ENCODE measurements at places on chromosomes 6 and 20.

- DNase-seq: no peak
Observed at GRCh38 chr20:60113024-60113724, 155.0 kb downstream of the CDH26 start.

DNA sequence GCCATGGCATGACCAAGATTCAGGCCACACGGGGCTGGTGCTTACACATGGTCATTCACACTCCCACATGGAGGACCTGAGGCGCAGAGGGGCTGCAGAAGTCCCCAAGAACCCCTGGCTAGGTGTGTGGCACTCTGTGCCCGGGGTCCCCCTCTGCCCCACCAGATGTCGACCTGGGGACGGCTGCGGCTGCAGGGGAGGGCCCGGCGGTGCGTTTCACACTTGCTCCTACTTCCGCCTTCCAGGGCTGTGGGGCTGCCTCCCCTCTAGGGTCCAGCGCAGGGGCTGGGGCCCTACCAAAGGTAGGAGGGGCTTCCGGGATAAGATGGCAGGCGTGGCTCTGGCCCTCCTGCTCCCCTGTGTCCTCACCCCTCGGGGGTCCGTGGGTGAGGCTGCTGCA is 81.1 kb upstream of the SLCO4A1 start:
- DNase-seq: no peak

DNA sequence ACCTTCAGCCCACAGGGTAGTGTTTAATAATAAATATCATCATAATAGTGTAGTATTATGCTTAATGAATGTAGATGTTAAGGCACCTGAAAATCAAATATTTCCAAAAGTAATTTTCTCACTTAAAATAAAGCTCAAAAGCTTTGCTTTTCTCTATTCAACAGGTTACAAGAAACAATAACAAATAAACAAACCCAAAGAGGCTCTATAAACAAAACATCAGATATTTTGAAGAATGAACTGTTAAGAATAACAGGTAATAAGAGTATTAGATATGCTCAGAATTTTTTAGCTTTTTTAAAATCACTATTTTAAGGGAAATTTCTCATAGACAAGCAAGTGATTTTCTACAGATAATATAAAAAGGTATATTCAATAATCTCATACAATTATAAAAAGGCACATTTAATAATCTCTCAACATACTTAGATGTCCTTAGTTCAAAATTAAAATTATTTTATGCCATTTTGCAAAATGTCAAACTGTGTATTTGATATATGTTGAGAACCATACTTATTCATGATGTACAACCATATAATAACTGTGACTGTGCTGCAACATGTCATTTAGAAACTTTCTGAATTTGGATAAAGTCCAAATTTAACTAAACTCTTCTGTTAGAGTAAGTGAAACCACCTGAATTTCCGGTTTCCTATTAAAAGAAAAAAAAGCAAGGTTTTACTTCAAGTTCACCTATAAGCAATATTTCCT is 35.8 kb downstream of the PHIP start:
- no peak for DNase-seq

DNA sequence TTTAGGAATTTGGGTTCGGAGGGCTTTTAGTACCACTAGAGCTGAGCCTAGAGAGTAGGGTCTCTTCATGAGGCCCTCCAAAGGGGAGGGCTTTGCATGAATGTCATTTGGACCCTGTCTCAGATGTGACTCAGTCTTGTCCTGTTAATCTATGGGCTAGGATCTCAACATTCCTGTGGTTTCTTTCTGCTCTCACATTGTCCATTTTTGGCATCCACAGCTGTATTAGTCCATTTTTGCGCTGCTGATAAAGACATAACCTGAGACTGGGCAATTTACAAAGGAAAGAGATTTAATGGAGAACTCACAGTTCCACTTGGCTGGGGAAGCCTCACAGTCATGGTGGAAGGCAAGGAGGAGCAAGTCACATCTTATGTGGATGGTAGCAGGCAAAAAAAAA is 61.0 kb downstream of the CRYBG1 start:
- DNase-seq: no peak

GRCh38 chr6:73108949-73109348 is 116.3 kb downstream of the KHDC1L start:
- no peak for DNase-seq

- no peak for DNase-seq
Observed at GRCh38 chr6:29633534-29633905, 537 bp upstream of the GABBR1 start.

DNA sequence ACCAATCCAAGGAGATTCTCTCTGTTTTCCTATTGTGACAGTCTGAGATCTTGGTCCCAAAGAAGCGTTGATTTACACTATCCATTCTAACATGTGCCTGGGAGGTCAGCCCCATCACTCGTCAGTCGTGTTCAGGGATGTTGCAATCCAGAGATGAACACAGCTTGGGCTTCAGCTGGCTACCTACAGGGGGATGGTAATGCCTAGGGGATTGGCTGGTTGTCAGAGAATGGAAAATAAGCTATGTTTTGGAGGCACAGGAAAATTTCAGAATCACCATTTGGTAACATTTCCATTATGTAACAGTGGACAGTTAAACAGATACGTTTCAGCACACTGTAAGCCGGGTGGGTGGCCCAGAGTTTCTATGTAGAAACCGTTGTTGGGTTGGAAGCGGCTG is 147.1 kb upstream of the RALGAPA2 start:
- DNase-seq: no peak

- DNase-seq: no peak
Observed at GRCh38 chr20:52104546-52105441, 86.8 kb downstream of the ZFP64 start.

DNA sequence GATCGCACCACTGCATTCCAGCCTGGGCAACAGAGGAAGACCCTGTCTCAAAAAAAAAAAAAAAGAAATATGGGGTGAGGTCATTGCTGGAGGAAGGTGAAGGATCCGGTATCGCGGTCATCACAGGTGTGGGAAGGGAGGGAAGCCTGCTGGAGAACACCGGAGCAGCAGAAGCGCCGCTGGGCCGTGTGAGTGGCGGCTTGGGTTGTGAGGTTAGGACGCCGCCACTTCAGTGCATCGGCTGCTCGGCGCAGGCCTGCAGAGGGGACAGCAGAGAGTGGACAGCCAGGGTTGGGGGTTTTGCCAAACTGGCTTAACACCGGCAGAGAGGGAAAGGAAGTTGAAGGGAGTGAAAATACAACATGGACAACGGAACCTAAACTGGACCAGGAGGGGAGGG is 5.4 kb downstream of the TLDC2 start:
- no peak for DNase-seq

DNA sequence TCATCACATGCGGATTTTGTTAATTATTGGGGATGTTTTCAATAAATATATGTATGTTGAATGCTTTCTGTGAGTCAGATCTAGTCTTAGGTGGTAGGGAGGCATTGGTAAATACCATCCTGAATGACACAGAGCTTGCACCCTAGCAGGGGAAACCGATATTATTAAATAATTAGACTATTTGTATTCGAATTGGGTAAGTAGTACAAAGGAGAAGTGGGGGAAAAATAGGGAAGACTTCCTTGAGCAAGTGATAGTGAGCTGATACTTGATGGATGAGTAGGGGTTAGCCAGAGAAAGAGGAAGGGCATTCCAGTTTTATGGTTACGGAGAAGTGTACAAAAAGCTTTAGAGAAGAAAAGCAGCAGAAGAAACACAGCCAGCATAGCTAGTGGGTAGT is 1.5 kb downstream of the RIOK1 start:
- DNase-seq: no peak

DNA sequence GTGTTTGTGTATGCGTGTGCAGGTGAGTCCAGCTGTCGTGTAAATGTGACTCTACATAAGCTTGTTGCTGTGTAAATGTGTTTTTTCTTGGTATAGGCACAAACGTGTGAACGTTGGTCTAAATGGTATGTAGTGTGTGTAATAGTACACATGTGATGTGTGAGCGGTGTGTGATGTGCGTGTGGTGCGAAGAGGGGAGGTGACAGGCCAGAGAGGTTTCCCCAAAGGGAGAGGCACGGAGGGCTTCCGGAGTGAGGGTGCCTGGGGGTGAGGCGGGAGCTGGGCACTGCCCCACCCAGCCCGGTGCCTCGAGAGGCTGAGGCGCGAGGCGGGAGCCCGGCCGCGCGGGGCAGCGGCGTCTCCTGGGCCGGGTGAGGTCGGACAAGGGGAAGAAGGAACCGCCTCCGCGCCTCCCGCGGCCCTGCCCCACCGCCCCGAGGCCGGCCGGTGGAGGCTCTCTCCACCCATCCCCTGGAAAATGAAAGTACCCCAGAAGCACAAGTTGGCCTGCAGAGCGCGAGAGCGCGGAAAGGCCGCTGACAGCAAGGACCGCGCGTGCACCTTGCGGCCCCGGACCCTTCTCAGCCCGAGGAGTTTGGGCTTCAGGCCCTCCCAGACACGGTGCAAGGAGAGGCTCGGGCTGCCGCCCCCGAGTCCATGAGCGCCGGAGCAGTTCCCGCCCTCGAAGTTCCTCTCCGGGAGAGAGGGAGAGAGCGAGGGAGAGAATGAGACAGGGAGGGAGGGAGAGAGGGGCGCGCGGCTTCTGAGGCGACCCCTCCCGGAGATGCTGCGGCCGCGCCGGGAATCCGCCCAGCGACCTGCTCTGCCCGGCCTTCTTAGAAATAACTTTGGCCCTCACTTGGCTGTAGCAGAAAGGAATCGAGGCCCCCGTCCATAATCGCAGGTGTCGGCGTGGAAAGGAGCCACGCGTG is 43.2 kb upstream of the OSTM1 start:
- DNase-seq: no peak

GRCh38 chr6:40743226-40743625 is 156.1 kb upstream of the LRFN2 start:
- DNase-seq: no peak

GRCh38 chr6:39934131-39934757 is at the start of gene MOCS1:
TSS of gene MOCS1 (minus strand) at chr6:39934462. CDS start at chr6:39934417, 45 bp downstream.
- no peak for DNase-seq

GRCh38 chr6:167706313-167707109 is 120.2 kb upstream of the AFDN start:
- DNase-seq: peak; percentile 9

GRCh38 chr6:40672087-40672486 is 84.9 kb upstream of the LRFN2 start:
- no peak for DNase-seq

- DNase-seq: no peak
Observed at GRCh38 chr6:17096096-17096495, 5.8 kb upstream of the STMND1 start.

DNA sequence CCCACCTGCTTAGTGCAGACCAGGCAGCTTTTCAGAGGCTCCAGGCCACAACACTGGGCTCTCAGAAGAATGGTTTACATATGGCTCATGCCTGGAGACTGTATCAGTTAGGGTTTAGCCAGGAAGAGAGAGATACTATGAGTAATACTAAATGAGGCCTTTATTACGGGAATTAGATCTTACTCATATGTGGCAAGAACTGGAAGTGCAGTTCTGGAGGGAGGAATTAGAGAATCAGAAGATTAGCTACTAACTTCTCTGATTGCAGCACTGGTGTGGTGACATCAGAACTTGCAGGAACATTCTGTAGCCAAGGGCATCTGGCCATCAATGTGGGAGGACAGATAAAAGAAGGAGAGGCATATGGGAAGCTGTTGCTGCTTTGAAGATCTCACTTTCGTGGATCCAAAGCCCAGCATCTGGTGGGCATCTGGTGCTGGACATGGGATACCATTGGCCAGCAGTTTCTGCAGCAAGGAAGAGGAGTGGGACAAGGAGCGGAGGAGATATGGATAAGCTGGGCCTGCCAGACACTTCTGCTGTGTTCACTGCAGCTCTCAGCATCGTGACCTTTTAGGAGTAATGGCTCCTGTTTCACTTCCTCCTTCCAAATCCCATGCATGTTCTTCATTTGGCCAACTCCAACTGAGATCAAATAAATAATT is 248.5 kb downstream of the BTBD3 start:
- no peak for DNase-seq

DNA sequence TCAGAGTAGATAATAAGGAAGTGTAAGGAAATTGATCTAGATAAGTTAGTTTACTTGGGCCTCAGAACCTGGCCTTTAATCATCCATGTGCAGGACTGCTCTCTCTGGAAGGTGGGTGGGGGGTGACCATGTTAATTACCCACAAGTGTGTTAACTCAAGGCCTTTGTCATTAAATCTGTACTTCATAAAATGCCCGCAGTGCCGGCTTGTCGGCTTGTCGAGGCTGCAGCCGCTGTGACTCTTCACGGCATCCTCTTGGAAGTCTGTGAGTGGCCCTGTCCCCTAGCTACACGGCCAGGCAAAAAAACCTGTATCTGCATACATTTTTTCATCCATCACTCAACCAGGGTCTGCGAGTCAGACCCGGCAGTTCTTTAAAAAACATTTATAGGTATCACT is 70.9 kb upstream of the ASCC3 start:
- DNase-seq: no peak

DNA sequence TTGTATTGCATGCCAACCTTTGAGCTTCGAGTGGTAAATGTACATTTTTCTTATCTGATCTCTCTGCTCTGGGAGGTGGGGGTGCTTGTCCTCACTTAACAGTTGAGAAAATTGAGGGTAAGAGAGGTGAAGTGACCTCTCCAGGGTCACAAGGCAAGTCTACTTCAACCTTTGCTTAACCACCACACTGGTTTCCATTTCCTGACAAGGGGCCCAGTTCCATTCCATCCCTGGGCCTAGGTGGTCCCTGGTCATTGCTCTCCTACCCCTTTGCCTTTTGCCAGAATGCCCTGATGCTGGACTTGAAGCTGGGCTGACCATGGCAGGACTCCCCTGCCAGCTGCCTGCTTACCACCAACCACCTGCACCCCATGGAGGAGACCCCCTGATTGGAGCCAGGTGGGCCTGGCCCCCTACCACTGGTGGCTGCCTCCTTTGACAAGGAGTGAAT is 9.9 kb upstream of the BPIFB3 start:
- no peak for DNase-seq

DNA sequence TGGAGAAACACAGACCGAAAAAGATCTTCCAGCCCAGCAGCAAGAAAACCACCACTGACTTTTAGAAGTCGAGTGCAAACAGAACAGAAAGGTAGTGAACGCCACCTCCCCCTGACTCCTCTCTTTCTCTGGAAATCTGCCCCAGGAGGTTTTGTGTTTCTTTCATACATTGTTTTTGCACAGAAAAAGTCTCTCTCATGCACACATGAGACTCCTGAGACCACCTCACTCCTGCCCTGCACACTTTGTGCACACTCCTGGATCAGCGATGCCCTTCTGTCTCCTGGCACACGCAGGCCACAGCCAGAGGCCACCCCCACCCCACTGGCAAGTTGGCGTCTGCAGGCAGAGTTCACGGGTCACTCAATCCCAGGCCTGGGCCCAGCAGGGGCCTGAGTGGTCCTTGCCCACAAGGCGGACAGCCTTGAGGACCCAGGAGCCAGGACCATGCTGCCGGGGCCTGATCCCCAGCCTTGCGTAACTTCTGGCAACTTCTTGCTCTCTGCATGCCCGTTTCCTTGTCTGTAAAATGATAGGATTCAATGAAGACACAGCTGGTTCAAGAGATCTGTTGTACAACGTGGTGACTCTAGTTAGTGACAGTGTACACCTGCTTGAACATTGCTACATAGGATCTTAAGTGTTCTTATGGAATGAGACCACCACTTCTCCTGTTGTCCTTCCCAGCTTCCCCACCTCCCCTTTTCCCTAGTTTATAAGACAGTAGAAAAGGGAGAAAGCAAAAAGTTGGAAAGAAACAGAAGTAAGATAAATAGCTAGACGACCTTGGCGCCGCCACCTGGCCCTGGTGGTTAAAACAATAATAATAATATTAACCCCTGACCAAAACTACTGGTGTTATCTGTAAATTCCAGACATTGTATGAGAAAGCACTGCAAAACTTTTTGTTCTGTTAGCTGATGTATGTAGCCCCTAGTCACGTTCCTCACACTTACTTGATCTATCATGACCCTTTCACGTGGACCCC is 30.2 kb upstream of the CST7 start:
- DNase-seq: no peak
